ENCODE measurements at places on chromosomes 11 and 22.

- DNase-seq = peak; percentile 14
These were observed 3.6 kb upstream of the APOBEC3A start for GRCh38 chr22:38953577-38954413.

- DNase-seq = no peak
These were observed 72.8 kb upstream of the PICALM start for GRCh38 chr11:86141727-86142126.

DNA sequence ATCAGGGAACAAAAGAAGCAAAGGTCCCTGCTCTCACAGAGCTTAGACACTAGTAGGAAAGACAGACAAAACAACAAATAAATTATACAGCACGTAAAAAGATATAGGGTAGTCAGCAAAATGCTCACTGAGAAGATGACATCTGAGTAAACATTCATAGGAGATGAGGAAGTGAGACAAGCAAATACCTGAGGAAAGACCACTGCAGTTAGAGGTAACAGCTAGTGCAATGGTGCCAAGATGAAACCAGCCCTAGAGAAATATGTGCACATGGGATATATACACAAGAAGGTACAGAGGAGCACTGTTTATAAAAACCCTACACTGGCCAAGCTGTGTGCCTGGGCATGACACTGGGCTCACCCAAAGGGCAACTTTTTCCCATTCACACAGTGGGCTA lies 9.8 kb downstream of the CYP2R1 start:
- no peak for DNase-seq

- no peak for DNase-seq
These were observed 17.4 kb upstream of the BACE1-AS start for GRCh38 chr11:117273550-117274289.

DNA sequence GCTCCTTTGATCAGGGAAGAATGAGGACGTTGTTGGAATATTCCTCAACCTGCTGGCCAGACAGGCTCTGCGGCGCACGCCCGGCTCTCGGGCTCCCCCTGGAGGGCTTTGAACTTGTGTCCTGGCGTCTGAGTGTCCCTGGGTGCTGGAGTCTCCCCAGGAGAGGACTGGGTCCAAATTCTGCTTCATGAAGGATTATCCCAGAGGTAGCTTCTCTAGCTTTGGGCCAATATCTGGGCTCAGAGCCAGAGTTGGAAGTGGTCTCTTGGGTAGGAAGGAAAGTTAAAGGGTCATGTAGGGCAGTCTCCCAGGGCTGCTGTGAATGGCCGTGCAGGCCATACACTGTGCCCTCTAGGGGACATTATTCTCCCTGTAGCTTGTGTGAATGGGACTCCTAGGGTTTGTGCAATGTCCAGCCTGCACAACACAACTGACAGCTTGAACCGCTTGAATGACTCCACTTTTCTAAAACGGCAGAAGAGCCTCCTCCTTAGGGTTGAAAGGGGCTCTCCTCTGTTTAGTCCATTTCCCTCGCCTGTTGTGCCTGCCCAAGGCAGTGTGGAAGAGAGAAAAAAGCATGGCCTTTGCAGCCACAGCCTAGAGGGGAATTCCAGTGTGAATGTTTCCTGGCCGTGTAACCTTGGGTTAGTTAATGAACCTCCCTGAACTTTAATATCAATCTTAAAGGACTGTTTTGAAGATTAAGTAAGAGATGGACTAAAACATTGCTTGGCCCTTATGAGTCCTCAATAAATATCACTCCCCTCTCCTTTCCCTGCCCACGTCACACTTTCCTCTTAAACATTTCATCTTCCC lies 111.2 kb upstream of the THY1 start:
- DNase-seq = peak; percentile 1

DNA sequence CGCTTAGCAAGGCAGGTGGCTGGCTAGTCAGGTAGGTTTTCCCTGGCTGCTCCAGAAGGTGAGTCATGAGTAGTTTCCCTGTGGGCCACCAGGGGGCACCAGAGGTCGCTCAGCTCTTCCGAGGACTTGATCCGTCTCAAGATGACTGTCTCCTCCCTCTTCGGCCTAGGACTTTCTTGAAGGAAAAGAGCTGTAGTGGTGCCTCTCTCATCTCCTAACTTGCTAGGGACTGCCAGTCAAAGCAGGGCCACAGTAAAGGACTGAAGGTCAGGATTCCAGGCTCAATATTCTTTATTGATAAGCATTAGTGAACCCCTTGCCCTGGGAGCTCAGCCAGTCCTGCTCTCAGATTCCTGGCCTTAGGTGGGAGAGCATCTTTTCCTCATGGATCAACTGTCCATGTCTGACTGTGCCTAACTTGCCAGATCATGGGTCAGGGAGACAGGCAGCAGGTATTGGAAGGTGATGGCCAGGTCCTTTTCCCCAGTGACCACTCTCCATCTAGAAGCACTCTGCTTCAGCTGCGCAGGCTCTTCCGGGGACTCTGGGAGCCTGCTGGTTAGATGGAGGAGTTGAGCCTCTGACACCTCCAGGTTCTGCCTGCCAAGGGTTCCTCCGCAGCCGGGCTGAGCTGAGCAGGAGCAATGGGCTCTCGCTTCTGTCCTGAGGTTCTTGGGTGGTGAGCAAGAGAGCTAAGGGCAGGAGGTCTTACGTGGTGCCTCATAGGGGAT lies 1.9 kb downstream of the POLD4 start:
- peak; percentile 38 for DNase-seq

- peak; percentile 9 for DNase-seq
These were observed 6.8 kb downstream of the NAA40 start for GRCh38 chr11:63945477-63946163.

GRCh38 chr11:60936467-60937143 lies 12.3 kb downstream of the TMEM132A start:
- DNase-seq = no peak

DNA sequence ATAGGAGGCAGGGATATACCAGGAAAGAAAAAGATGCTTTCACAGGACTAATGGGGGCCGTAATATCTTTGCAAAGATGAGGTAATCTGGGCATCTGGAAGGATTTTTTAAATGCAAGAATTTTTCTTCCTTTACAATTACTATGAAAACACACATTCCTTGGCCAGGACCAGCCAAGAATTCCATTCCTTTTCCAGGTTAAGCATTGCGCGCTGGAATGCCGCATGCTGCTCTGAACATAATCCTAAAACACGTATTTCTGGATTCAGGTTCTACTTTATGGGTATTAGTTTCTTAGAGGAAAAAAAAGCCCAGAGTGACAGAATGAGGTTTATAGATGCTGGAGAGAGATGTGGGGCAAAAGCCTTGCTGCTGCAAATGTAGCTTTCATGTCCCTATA lies 99.4 kb upstream of the SORL1-AS1 start:
- DNase-seq = no peak

GRCh38 chr22:44567846-44568493 lies 69.9 kb upstream of the RTL6 start:
- DNase-seq = peak; percentile 20

DNA sequence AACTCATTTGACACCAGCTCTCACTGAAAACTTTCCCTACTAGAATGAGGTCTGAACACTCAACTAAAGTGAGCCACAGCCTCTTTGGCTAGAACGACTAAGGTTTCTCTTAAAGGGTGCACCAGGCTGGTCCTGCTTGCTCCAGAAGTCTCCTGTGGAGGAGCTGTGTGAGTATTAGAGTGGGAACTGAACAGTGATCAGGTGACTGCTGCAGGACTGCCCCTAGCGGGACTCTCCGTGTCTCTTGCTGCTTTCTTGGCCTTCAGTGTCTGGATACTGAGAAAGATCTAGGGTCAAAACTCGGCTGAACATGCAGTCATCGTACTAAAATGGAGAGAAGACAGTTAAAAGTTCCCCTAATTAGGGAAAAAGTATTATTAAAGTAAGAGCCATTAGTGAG lies 34.6 kb downstream of the FAM118A start:
- no peak for DNase-seq

DNA sequence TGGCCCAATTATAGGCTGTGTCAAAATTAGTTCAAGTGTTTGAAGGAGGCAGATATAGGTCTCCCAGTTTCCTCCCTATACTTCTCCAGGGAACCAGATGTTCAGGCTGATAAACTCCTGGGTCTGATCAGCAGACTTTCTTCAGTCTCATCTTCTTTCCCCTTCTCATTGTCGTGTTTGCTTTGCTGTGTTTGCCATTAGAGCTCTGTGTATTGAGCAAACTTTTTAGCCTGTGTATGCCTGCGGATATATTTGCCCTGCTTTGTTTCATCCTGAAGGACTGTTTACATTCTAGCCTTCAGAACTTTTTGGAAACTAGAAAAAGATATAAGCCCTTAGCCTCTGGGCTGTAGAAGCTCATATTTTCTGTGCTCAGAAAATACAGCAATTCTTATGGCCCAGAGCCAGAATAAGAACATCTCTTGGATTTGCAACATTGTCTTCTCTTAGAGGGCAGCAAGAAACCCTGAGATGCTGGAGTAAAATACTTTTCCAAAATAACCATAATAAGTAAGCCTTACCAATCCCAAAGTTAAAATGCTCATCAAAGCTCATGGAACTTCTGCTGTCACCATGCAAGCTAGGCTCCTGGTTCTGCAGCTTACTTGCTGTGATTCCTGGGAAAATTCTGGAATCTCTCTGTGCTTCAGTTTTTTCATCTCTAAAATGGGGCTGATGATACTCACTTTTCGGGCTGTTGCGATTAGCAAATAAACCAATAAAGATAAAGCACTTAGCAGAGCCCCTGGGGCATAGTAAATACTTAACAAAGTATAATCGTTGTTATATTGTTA lies 34.1 kb upstream of the ME3 start:
- no peak for DNase-seq

GRCh38 chr11:1888811-1889210 lies 2.9 kb downstream of the PRR33 start:
- DNase-seq = no peak

- no peak for DNase-seq
These were observed 461.3 kb upstream of the FAT3 start for GRCh38 chr11:91763331-91763730.

GRCh38 chr11:76592025-76592914 lies 78.3 kb downstream of the LRRC32 start:
- DNase-seq = no peak

- DNase-seq = no peak
These were observed 26.1 kb downstream of the APIP start for GRCh38 chr11:34890089-34890488.

- DNase-seq = no peak
These were observed 5.5 kb downstream of the RAB3IL1 start for GRCh38 chr11:61911701-61912529.

DNA sequence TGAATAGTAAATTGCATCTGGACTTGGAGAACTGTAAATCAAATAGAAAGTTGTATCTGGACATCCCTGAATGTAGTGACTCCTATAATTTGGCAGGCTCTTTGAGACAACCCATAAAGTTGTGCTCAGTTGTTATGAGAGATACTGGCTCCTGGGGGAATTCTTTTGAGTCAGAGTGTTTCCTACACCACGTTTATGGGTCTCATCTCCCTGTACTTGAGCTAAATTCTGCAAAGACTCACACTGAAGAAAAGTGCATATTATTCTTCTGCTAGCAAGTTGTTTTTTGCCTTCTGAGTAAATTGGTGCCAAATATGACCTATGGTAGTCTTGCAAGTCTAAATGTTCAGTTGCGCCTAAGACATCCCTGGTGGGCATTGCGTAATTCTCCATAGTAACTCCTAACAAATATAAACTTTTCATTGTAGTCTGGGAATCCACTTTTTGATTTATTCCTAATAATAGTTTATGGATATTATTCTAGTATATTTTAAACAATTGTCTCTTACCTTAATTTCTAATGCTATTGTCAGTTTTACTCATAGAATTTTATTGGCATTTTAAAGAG lies 5.0 kb downstream of the ZNF215 start:
- no peak for DNase-seq

DNA sequence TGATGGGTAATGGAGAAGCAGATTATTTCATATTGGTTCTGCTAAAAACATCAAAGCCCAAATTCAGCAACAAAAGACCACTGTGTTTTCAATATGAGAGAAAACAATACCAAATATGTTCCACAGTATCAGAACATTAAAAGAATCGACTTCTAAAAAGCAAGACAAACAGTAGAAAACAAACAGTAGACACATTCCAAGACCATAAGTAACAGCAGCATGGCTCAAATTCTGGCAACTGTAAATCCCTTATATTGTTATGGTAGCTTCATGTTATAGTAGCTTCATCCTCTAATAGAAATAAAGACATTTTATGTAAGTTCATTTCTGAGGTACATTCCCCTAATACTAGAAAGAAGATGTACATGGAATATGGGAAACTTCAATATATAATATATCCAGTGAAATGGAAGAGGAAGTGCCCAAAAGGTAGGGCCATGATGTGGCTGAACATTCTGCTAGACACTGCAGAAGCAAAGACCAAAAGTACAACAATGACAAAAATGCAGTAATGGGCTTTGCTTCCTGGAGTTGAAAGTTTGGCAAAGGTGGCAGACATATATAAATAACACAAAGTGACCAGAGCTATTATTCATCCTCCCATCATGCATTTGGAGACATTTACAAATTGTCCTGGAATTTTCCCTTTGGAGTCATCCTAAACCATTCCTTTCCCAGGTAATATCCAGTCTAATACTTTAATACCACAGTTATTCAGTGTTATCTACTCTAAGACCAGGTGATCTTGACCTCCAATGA lies 299.9 kb downstream of the DCDC1 start:
- no peak for DNase-seq

DNA sequence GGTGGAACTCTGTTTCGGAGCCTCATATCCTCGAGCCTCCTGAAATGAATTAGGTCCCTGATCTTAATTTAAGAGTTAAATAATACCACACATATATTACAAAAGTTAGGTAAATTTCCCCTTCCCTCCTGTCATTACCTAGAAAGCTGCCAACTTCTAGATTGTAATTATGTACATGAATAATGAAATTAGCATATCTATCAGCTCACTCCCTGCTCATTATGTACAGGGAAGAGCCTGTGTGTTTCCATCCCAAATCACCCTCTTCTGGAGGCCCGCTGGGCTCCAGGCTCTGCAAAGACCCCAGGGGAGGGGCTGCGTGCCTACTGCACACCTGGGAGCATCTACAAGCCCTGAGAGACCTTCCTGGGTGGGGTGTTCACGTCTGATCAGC lies 384.1 kb downstream of the MN1 start:
- DNase-seq = no peak

DNA sequence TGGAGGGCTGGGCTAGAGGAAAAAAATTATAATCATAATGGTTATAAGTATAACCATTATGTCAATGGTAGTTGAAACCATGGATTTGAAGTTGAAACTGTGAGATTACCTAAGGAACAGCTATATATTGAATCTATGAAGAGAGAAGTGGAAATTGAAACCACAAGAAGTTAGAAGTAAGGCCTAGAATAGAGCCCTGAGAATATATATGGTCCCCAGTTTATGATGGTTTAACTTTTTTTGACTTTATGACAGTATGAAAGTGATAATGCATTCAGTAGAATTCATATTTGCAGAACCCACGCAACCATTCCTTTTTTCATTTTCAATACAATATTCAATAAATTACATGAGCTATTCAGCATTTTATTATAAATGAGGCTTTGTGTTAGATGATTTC lies 15.0 kb downstream of the AASDHPPT start:
- no peak for DNase-seq
